ENCODE measurements at places on chromosomes 2 and 18.

- peak; percentile 73 for DNase-seq
Measured at GRCh38 chr2:226799211-226799975, at the start of gene IRS1. TSS of gene IRS1 (minus strand) at chr2:226799820. CDS start at chr2:226798738, 1,082 bp downstream.

GRCh38 chr2:236917164-236917563 lies 168.5 kb upstream of the COPS8 start:
- no peak for DNase-seq

- DNase-seq: no peak
Measured at GRCh38 chr18:6004119-6004518, 108.8 kb upstream of the TMEM200C start.

DNA sequence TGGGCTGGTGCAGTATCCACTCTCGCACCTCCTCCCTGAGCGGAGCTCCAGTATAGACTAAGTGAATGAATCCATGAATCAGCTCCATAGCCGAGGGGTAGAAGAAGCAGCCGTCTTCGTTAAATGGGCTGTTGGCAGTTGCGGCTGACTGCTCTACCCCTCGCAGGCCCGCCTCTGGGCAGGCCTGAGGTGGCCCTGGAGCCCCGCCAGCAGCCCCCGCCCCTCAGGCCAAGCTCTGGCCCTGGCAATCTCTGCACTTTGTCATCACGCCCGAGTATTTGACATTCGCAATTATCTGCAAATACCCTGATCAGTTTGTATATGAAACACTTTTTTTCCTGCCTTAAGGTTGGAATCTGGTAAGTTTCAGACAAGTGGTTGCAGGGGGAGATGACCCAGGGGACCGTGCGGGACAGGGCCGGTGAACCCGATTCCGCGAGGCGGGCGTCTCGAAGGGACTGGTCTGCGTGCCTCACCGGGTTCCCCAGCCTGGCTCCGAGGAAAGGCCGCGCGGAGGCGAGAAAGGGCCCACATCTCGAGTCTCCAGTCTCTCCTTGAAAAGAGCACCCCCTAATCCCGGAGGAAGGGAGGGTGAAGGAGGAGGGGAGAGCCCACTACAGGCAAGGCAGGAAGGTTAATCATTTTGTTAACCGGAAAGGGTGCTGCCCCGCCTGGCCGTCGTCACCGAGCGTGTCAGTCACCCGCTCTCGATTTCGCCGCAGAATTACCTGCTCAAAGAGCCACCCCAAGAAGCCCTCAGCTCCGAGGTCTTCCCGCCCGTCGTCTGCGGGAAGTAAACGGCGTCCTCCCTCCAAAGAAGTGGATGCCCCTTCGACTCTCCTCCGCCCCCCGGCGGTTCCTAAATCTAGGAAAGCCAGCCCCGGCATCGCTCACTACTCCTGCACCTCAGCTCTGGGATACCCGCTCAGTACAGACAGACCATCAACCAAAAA lies 11.1 kb upstream of the SATB2 start:
- DNase-seq: peak; percentile 25

DNA sequence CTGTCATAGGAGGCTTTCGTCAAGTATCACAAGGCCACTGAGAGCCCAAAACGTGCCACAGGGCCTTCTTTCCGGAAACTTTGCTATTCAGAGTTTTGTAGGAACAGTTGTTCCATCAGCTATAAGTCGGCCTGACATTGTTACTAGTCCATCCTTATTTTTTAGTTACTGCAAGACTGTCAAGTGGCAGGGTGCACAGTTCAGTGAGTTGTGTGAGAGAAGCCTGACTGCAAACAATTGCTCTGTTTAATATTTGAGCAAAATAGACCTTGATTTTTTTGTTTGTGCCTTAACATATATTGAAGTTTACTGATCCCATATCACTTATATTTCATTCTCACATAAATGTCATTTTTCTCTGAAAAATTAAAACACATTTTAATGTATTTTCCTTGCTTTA lies 110.1 kb downstream of the GALNT1 start:
- DNase-seq: no peak

DNA sequence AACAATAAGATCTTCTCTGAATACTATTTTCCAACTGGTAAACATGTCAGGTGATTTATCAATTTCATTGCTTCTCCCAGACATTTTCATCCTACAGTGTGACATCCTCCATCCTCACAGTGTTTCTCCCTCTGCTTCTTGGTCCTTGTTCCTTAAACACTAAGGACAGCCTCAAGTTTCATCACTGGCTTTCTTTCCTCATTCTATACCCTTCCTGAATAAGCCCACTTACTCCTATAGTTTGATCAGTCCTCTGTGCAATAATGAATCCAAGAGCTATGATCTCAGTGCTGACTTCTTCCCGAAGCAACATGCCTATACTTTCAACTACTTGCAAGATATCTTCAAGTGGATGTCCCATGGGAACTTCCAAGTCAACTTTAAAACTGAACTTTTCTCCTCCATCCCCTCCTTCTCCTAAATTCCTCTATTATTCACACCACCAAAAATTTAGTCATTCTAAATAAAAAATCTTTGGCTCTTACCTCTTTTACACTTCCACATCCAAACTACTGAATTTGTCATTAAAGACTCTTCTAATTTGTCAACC lies 87.6 kb downstream of the FAM228A start:
- DNase-seq: no peak

DNA sequence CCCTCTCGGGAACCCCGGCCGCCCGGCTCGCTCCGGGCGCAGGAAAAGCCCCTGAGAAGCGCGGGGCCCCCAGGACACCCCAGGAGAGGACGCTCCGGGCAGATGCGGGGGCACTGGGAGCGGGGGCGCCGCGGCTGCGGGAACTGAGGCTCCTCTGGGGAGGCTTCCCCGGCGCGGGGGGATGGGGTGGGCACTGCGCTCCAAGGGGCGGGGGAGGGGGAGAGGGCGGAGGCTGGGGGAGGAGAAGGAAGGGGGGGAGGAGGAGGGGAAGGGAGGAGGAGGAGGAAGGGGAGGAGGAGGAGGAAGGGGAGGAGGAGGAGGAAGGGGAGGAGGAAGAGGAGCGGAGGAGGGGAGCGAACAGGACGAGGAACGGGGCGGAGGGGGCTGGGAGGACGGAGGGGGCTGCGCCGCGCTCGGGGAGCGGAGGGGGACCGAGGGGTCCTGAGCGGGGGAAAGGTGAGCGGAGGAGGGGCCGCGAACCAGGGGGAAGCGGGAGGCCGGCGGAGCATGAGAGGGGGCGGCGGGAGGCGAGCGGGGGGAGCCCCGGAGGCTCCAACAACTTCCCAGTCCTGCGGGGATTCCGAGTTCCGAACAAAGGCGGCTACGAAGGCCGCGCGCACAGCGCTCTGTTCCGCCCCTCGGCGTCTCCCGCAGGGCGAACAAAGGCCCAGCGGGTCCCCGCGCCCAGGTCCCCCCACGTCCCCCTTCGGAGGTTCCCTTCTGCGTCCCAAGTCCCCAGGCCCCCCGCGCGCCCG lies 742 bp downstream of the PXDN start:
- DNase-seq: no peak

- no peak for DNase-seq
Measured at GRCh38 chr2:131367352-131367751, 3.4 kb upstream of the RAB6D start.

DNA sequence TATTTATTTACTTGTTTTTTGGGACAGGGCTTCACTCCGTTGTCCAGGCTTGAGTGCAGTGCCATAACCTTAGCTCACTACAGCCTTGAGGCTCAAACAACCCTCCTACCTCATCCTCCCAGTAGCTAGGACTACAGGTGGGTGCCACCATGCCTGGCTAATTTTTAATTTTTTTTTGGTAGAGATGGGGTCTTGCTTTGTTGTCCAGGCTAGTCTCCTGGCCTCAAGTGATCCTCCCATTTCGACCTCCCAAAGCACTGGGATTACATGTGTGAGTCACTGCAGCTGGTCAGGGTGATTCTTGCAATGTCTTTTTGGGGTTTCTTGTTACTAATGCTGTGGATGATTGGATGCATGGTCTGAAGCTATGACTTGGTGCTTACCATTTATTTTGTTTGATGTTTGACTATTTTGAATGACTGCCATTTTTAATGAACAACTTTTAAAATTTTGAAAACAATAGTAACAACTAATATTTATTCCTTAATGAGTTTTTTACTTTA lies 6.5 kb downstream of the CERS6 start:
- DNase-seq: no peak

GRCh38 chr2:241637795-241638660 lies 535 bp downstream of the ATG4B start:
- DNase-seq: no peak

GRCh38 chr2:42196403-42197267 lies 27.5 kb downstream of the EML4 start:
- no peak for DNase-seq

GRCh38 chr2:16076911-16077310 lies 136.6 kb downstream of the MYCN start:
- no peak for DNase-seq

DNA sequence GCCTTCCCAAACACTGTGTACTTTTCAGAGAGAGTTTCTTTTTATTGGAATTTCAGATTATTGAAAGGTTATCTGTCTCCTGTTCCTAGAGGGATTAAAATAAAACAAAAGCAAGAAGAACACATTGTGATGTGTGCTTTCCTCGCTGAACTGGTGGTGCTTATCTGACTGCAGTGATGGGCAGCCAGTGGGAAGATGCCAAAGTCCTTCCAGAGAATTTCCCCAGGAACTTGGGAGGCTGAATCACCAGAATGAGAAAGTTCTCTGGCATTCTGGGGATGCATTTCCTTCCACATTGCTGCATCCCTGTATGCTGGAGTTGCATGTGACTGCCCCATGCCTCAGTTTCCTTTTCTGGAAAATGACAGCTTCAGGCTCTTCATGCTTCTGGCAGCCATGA lies 53.9 kb upstream of the SEC11C start:
- DNase-seq: no peak

- DNase-seq: no peak
Measured at GRCh38 chr2:212831671-212832199, 293.1 kb upstream of the ERBB4 start.

DNA sequence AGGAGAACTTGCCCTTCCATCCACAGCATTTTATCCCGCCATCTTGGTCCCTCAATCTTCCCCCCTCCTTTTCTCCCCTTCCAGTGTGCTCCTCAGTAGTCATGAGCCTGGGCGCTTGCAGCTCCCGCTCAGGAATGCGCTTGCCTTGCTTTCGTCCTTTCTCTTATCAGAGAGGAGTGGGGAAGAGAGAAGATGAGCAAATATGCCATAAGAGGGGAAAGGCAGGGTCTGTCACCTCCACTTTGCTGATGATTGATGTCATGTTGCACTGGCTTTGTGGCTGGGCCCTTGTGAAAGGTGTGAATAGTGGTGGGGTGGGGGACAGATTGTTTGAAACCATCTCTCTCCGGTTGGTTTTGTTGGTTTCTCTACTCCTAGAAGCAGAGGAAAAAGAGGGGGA lies 569.3 kb downstream of the TNS1 start:
- no peak for DNase-seq

DNA sequence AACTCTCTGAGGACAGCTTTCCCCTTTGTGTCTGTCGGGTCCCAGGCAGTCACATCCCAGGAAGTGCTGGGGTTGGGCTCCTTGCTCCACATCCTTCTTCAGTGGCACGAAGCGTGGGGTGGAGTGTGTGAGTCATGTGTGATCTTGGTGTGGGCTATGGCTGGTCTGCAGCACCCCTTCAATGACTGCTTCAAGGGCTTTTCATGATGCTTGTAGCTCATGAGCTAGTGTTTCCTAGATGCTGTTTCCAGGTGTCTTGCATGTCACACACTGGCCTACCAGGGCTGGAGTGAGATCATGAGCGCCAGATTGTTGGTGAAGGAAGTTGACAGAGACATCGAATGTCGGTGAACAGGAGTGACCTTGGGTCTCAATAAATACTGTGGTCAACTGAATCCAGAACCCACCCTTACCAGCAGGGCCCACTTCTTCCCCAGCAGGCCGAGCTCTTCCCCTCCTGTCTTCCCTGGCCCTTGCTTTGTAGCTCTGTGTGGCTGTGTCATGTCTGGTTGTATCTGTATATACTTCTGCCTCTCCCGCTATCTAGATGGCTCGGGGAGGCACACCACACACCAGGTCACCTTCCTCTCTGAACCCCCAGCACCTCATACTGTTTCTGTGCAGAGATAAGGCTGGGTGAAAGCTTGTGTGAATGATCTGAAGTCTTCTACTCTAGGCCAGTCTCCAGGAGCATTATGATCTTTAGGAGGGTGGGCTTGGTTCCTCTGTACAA lies 3.8 kb downstream of the C2orf92 start:
- DNase-seq: no peak

GRCh38 chr2:137937778-137938177 lies 26.5 kb upstream of the HNMT start:
- DNase-seq: no peak

DNA sequence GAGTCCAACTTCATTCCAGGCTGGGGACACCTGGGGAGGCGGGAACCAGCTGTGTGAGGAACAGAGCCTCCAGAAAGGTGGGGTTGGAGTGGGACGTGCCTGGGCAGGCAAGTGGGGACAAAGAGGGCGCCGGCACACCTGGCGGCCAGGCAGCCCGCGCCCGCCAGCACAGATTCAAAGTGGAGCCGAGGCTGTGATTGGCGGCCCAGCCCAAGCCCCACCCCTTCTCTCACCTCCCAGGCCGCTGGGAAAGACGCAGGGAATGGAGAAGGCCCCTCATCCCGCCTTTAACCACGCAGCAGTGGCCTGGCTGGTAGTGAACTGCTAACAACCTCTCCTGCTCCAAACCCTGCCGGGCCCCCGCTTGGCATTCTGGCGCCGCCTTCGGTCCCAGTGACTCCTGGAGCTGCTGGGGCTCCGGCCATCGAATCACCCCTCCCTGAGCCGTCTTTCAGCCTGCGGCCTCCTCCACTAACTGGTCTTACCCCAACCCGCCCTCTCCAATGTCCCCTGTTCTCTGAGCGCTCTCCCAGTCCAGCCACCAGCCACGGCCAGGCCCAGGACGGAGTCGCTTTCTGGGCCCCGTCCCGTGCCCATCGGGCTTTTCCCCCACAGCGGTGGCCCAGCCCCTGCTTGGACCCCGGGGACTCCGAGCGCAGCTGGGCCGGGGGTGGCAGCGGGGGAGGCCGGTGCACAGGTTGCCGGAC lies 27.9 kb upstream of the PTMA start:
- DNase-seq: no peak

- no peak for DNase-seq
Measured at GRCh38 chr18:22349966-22350365, 67.7 kb downstream of the CTAGE1 start.

- DNase-seq: no peak
Measured at GRCh38 chr2:30491225-30491624, 44.2 kb downstream of the LCLAT1 start.

- no peak for DNase-seq
Measured at GRCh38 chr2:207408086-207408794, 121.5 kb upstream of the CREB1 start.
